Cardiac septum (tissue), 1 donor: ENCODE measurements at places on chromosomes 5 and 9.

- DNase-seq, result no peak
Observed at GRCh38 chr5:17373814-17374556, 124.0 kb upstream of the TAF11L2 start.

DNA sequence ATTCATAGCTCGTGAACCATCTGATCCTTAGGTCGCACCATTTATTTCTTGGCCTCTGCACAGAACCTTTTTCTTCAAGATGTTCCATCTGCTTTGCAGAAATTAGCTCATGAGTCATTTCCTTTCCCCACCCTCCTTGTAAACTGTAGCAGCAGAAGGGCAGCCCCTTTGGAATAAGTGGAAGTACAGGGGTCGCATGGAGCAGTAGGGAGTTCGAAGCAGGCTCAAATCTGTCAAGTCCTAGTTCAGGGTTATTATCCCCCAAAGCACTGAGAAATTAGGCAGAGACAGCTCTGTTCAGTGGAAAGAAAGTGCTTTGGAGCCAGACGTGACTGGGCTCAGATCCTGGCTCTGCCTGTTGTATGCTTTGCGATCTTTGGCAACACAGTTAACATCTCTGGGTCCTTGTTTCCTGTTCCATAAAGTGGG lies 84.2 kb downstream of the SGCD start:
- no peak for DNase-seq

- no peak for DNase-seq
Observed at GRCh38 chr5:115363879-115364278, 67.4 kb upstream of the CCDC112 start.

GRCh38 chr5:112263469-112263868 lies 155.6 kb downstream of the EPB41L4A start:
- no peak for DNase-seq

DNA sequence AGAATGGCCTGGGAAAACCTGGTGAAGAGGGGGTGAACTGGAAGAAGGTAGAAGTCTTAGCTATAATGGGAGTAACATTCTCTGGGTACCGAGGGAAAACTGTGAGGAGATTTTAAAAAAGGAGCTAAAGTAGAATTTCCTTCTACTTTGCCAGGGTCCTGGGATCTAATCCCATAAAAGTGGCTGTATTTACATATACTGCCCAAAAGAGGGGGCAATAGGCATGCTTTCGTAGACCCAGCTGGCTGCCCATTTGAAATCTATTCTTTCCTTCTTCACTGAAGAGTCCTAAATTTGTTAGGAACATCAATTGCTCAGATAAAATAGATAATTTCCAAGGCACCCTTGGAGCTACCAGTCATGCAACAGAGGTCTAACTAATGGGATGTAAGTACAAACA lies 159.2 kb downstream of the CDC42SE2 start:
- no peak for DNase-seq

DNA sequence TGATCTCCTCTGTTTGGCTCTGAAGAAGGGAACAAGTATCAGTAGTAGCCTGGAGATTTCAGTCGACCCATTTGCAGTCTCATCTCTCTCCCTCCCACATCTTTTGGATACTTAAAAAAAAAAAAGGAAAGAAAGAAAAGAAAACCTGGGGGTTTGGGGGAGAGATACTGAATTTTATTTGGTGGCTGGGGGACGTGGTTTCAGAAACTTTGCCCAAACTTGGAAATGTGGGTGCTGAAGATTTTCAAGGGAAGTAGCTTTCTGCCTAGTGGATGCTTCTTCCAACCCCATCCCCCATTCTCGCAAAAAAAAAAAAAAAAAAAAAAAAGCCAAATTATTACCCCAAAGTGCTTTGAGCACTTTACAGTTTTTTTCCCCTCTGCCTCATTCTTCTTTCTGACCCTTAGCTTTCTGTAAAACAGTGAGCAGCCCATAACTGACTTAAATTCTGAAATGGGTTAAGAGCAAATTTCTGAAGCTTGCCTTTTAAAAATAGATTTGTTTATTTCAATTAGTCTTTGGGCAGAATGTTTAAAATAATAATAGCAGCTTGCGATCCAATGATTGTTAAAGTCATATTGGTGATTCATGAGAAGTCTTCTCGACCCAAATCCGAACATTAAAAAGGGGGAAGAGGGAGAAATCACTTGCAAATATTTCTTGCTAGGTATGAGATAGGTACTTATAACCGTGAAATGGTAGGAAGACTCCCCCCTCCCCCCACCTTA lies 894 bp downstream of the FST start:
- DNase-seq, result no peak

DNA sequence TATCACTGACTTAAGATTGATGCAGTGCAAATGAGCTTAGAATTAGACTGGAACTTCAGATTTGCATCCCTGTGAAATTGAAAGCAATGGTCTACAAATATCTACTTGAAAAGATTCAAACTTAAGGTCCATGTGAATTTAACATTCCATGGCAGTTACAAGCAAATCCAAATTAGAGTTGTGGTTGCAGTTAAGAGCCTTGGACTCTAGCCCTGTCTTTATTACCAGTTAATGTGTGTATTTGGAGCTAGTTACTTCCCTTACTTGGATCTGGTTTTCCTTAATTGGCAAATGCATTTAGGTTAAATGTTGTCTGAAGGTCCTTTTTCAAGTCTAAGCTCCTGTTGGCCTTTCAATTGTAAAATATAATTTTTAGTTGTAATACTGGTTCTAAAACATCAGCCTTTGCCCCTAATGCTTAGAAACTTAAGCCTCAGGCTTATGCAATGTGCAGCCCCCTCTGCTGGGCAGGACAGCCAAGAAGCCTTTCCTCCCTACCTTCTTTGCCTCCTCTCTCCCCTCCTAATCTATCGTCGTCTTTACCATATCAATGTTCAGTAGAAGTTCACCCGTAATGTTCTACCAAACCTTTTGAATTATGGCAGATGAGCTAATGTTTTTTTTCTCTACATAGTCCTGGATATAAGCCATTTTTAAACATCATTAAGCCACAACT lies 59.5 kb downstream of the ERMP1 start:
- DNase-seq, result no peak

GRCh38 chr5:168939156-168939800 lies 360.1 kb upstream of the PANK3 start:
- DNase-seq, result no peak

DNA sequence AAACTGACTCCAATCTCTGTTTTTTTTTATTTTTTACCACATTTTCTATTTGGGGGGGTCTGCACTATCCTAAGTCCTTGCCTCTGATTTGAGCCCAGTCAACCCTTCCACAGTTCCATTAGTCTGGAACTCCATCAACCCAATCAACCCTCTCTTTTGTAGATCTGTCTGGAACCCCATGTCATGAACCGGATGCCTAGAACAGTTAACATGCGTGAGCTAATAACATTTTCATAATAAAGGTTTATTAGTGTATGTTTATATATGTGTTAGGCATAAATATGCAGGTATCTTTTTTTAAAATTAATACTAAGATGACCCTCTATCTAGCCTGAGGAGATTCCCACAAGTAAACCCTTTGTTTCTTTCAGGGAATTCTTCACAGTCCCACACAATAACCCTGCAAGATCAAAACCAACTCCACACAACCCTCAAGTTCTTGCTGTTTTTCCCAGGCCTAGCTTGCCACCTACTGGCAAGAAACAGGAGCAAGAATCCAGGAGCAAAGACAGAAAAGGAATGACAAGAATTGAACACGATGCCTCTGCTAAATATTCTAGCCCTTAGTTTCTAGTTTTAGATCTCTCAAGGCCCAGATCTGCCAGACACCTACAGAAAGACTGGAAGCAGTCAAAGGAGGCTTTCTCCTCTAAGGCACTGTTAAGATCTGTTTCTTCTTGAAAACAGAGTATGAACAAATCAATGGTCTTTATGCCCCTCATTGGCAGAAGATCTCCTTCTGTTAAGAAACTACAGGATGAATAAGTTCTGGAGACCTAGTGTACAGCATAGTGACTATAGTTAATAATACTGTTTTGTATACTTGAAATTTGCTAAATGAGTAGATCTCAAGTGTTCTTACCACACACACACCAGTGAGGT lies 100.4 kb downstream of the TRIM36 start:
- no peak for DNase-seq

DNA sequence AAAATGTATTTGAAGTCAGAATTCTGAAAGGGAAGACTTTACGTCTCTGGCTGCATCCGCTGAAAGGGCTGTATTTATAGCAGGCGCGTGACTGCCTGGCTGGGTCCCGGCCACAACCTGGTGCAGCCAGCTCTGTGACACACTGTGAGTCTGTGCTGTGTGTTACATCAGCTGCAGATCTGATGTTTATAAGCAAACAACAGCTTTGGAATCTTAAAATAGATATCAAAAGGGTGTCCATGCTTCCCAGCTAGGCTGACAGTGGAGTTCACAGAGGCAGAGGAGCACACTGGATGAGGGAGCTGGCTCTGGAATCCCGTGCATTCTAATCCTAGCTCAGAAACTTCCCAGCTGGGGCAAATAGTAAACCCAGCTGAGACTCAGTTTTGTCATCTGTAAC lies 433.4 kb upstream of the BRINP1 start:
- no peak for DNase-seq

- no peak for DNase-seq
Observed at GRCh38 chr5:73066466-73066865, 53.9 kb upstream of the TMEM171 start.
